ENCODE measurements at places on chromosomes 4 and X.

DNA sequence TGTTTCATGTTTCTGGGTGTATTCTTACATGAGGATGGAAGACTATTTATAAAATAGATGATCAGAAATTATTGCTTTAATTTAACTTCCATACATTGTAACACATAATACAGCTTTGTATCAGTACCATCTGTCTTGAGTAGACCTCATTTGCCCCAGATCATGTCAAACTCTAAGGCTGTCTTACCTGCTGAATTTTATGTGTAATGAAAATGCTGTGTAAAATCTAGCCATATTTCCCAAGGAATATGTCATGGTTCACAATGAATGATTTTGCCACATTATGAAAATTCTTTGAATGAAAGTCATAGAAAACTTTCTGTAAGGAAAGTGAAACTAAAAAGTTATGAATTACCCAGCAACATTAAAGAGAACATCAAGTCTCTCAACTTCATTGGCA, 7.4 kb downstream of the BDH2 start:
- DNase-seq, result no peak

- no peak for DNase-seq
These were observed 115.3 kb upstream of the ZNF827 start for GRCh38 chr4:146053891-146054290.

DNA sequence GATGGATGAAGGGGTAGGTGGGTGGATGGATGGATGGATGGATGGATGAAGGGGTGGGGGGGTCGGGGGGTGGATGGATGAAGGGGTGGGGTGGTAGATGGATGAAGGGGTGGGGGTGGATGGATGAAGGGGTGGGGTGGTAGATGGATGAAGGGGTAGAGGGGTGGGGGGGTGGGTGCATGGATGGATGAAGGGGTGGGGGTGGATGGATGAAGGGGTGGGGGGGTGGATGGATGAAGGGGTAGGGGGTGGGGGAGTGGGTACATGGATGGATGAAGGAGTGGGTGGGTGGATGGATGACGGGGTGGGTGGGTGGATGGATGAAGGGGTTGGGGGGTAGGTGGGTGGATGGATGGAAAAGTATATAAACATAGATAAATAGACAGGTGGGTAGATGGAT, 74.2 kb downstream of the PRKX start:
- no peak for DNase-seq

GRCh38 chrX:54178100-54178940, 4.7 kb downstream of the FAM120C start:
- DNase-seq, result no peak

GRCh38 chr4:1196421-1197183, 24.2 kb upstream of the SPON2 start:
- DNase-seq, result no peak

- no peak for DNase-seq
These were observed 47.5 kb downstream of the TBC1D14 start for GRCh38 chr4:6957148-6957520.

- no peak for DNase-seq
These were observed 106.9 kb upstream of the ACSL4 start for GRCh38 chrX:109839694-109840567.

Data from stimulated activated CD4-positive, alpha-beta T cell treated with anti-CD3 and anti-CD28 coated beads, Interleukin-2, amount 100 ng/mL, for 48 hours (primary cell).